HCT116 (cell line): ENCODE measurements at places on chromosomes 11 and 22. TPM values are rescaled to one million over a fixed set of nuclear protein-coding genes. Genes with fewer than 3 reads are reported as not detected.

IGLL1 gene
- total RNA-seq: not detected

OR51B5 gene
- 140 TPM for total RNA-seq

GLYATL1 gene
- total RNA-seq: not detected

ADAMTS8 gene
- total RNA-seq: 0.07 TPM

RIBC2 gene
- total RNA-seq: 8.3 TPM

OR2AG2 gene
- total RNA-seq: 0.07 TPM

RCOR2 gene
- 10.8 TPM for total RNA-seq

SMTN gene
- total RNA-seq: 148 TPM

HPX gene
- total RNA-seq: 4.6 TPM

- H3K4me3 ChIP-seq: no peak overlapping the region
- no peaks in the 10 kb centered on the region for H3K4me1 ChIP-seq
- no peaks in the 10 kb centered on the region for H3K27me3 ChIP-seq
- no peak for DNase-seq
Observed at GRCh38 chr22:25621986-25622385, 57.5 kb downstream of the GRK3 start.

DNA sequence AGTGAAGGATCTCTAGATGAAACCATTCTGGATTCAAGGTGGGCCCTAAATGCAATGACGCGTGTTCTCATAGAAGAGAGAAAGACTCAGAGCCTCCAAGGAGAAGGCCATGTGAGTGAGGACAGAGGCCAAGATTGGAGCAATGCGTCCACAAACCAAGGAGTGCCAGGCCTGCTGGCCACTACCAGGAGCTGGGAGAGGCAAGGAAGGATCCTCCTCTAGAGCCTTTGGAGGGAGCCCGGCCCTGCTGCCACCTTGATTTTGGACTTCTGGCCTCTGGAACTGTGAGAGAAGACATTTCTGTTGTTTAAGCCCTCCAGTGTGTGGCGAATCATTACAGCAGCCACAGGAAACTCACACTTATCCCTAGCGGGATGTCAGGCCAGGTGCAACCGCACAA lies 52.7 kb upstream of the SHANK2 start:
- H3K27ac ChIP-seq: no peak overlapping the region
- DNase-seq: no peak
- no peaks in the 10 kb centered on the region for H3K36me3 ChIP-seq
- H3K4me1 ChIP-seq: peaks cover 3% of the 10 kb centered on the region; the same call in 1 of the 2 replicates
- no peak overlapping the region for H3K4me3 ChIP-seq
- H3K27me3 ChIP-seq: no peaks in the 10 kb centered on the region

GRCh38 chr11:9688716-9689511 lies 25.0 kb downstream of the SWAP70 start:
- H3K4me1 ChIP-seq: peaks cover 6% of the 10 kb centered on the region; the same call in 1 of the 2 replicates
- no peak for DNase-seq
- no peaks in the 10 kb centered on the region for H3K36me3 ChIP-seq
- H3K27ac ChIP-seq: no peak overlapping the region

GRCh38 chr11:101718402-101718801 lies 134.6 kb upstream of the TRPC6 start:
- no peaks in the 10 kb centered on the region for H3K36me3 ChIP-seq
- H3K27me3 ChIP-seq: no peaks in the 10 kb centered on the region
- H3K4me3 ChIP-seq: no peak overlapping the region
- no peak for DNase-seq

DNA sequence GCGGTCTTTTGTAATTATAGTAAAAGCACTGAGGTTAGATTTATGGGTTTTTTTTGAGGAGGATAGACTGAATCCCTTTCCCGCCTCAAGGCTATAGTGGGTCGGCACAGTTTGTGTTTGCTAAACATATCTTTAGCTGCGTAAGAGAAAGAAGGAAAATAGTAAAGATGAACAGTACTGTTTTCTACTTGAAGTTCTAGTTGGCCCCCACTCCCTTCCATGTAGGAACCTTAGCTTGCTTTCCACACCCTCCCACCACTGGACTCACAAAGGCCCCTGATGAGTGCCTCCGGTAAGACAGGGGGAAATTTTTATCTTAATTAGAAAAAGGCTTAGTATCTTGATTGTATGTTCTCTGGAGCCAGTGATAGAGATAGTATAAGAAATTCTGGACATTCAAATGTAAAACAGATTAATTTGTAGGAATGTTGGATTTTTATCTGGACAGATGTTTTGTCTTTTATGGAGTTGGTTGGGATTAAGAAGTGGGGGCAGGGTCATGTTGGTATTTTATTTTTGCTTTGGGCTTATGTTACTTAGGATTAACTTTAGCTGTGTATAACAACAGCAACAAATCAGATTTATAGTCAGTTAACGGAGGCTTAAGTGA lies 49.4 kb downstream of the PTPRJ start:
- H3K27me3 ChIP-seq: no peaks in the 10 kb centered on the region
- no peaks in the 10 kb centered on the region for H3K36me3 ChIP-seq
- DNase-seq: no peak
- H3K4me3 ChIP-seq: no peak overlapping the region

- H3K4me1 ChIP-seq: peaks cover 10% of the 10 kb centered on the region
- no peak for DNase-seq
- H3K27ac ChIP-seq: no peak overlapping the region
- H3K27me3 ChIP-seq: peaks cover 11% of the 10 kb centered on the region; the same call in 1 of the 2 replicates
Observed at GRCh38 chr11:78711735-78712134, 137.1 kb upstream of the NARS2 start.

DNA sequence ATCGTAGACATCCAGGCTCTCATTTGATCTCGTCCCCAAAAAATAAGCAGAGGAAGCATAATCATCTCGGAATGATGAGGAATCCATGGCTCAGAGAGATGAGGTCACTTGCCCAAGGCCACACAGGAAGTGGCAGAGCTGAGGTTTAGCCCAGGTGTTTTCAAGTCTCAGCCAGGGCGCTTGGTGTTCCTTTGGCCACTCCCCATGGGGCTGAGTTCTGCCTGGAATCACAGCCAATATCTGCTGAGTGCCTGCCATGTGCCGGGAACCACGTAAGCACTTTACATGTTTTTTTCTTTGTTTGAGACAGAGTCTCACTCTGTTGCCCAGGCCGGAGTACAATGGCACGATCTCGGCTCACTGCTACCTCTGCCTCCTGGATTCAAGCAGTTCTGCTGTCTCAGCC lies 29.5 kb upstream of the MYH9 start:
- H3K4me3 ChIP-seq: no peak overlapping the region
- peaks cover 32% of the 10 kb centered on the region for H3K4me1 ChIP-seq
- H3K36me3 ChIP-seq: no peaks in the 10 kb centered on the region
- H3K27me3 ChIP-seq: no peaks in the 10 kb centered on the region

DNA sequence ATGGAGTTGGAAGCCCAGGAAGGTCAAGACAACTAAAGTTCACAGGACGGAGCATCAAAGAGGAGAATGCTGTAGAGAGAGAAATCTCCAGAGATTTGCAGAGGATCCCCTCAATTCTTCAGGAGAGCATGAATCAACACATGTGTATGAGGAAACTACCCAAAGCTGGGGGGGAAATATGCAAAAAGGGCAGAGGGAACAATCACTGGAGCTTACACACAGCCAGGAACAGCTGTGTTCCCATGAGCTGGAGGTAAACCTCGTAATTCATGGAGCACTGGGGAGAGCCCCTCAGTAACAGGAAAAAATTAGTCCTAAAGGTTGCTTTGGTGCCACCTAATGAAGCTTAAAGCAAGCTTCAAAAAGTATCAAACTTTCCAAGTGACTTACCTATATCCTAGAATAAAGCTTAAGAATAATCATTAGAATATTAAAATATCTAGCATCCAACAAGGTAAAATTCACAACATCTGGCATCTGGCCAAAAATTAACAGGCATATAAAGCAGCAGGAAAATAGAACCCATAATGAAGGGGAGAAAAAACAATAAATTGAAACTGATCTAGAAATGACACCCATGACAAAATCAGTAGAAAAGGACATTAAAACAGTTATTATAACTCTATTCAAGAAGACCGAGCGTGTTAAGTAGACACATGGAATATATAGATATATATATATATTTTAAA lies 134.2 kb downstream of the STK33 start:
- H3K36me3 ChIP-seq: no peaks in the 10 kb centered on the region
- no peak for DNase-seq
- H3K27ac ChIP-seq: no peak overlapping the region
- H3K27me3 ChIP-seq: no peaks in the 10 kb centered on the region
- H3K4me1 ChIP-seq: no peaks in the 10 kb centered on the region

DNA sequence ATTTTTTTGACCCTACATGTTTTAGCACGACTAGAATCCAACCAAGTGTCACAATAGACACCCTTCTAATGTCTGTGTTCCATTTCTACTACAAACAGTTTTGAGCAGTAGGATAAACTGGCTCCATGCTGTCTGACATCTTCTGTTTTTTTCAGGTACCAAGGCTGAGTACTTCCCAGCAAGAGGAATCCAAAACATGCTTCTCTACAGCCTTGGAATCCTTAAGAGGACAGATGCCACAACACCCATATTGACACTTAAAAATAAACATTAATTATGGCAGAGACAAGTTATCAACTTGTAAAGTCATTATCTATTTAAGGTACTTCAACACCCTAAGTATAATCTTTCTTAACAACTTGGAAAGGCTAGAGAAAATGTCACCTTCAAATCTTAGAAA lies 54.2 kb downstream of the LGR4 start:
- DNase-seq: no peak
- H3K4me3 ChIP-seq: no peak overlapping the region
- no peaks in the 10 kb centered on the region for H3K27me3 ChIP-seq
- H3K4me1 ChIP-seq: no peaks in the 10 kb centered on the region

GRCh38 chr22:46290121-46290842 lies 6.4 kb upstream of the GTSE1 start:
- H3K36me3 ChIP-seq: peaks cover 14% of the 10 kb centered on the region
- H3K27me3 ChIP-seq: no peaks in the 10 kb centered on the region
- no peak for DNase-seq
- no peak overlapping the region for H3K27ac ChIP-seq

DNA sequence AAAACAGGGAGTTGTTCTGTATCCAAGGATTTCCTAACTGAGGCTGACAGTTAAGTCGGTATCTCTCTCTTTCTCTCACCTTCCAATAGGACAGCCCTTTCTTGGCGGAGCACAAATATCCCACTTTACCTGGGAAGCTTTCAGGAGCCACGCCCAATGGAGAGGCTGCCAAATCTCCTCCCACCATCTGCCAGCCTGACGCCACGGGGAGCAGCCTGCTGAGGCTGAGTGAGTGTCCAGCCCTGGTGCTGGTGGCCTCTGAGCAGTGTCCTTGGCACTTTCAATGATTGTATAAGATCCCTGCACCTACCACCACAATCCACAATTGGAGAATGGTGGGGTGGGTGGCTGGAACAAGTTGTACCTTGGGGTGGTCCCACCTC lies 33.7 kb downstream of the CYB5R2 start:
- no peaks in the 10 kb centered on the region for H3K36me3 ChIP-seq
- DNase-seq: no peak
- no peak overlapping the region for H3K27ac ChIP-seq
- no peaks in the 10 kb centered on the region for H3K27me3 ChIP-seq
- no peaks in the 10 kb centered on the region for H3K4me1 ChIP-seq

DNA sequence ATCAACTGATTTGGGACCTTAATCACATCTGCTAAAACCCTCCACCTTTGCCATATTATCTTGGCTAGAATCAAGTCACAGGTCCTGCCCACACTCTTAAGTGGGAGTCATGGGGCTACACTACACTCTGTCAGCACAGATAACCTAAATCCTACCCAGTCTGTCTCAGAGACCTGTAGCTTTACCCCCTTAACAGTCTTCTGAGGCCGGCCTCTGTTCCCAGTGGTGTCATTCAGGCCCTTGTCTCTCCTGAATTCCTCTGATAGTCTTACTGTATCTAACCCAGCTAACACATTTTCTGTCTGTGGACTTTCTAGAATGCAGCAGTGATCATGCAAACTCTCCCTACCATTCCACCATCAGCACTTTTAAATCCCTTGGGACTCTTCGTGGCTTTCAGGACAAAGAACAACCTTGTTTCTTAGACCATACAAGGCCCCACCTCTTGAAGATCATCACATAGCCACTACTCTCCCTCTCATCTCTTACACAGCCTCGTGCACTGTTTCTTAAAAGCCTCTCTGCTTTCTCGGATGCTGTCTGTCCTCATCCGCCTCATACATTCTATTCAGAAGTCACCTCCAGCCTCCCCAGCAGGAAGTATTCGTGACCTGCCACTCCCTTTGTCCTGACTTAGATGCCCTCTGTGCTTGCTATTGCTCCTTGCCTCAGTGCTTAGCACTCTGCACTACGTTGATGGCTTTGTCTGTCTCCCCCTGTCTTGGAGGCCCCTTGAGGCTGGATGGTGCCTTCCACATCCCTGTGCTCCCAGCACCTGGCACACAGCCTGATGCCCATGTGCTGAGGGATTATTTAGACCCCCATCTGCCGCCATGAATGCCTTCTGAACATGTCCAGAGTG lies 57.9 kb downstream of the PANX1 start:
- H3K4me1 ChIP-seq: no peaks in the 10 kb centered on the region
- DNase-seq: no peak
- peaks cover under 1% of the 10 kb centered on the region; the same call in 1 of the 2 replicates for H3K36me3 ChIP-seq
- no peak overlapping the region for H3K27ac ChIP-seq
- no peak overlapping the region for H3K4me3 ChIP-seq
- H3K27me3 ChIP-seq: no peaks in the 10 kb centered on the region

DNA sequence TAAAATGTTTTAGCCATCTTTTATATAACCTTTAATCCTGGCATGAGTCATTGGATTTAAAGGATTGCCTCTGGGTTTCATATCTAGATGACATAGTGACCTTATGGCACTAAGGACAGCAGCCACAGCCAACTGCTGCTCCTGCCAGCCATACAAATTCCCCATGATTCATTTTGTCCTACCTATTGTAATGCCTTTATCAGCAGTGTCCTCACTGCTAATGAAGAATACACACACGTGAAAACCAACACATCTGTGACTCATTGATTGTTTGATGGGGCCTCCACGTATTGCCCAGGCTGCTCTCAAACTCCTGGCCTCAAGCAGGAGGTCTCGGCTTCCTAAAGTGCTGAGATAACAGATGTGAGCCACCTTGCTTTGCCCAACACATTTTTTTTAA lies 1.8 kb downstream of the LDHAL6A start:
- no peaks in the 10 kb centered on the region for H3K27me3 ChIP-seq
- no peak overlapping the region for H3K27ac ChIP-seq
- no peaks in the 10 kb centered on the region; the same call in 1 of the 2 replicates for H3K4me1 ChIP-seq
- no peak overlapping the region for H3K4me3 ChIP-seq
- DNase-seq: peak; percentile 32
- no peaks in the 10 kb centered on the region for H3K36me3 ChIP-seq

GRCh38 chr11:36565031-36565610 lies 2.7 kb upstream of the RAG1 start:
- no peaks in the 10 kb centered on the region for H3K4me1 ChIP-seq
- H3K27me3 ChIP-seq: peaks cover 34% of the 10 kb centered on the region
- no peak for DNase-seq
- no peak overlapping the region for H3K4me3 ChIP-seq
- no peak overlapping the region for H3K27ac ChIP-seq

DNA sequence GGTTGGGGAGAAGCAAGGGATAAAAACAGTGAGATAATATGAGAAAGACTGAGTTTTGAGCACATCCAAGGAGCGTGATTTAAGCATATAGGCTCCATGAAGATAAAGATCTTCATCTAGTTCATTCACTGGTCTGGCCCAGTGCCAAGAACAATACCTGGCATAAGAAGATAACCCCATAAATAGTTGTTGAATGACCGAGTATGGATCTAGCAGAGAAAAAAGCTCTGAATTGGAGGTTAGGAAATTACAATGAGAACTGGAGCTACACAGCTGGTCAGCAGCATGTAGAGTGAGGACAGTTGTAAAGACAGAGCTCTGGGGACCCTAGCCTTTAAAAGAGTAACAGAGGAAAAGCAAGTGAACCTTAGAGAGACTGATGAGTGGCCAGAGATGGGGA lies 33.0 kb upstream of the PAK1 start:
- H3K4me1 ChIP-seq: peaks cover 12% of the 10 kb centered on the region
- H3K27me3 ChIP-seq: no peaks in the 10 kb centered on the region
- H3K36me3 ChIP-seq: no peaks in the 10 kb centered on the region
- H3K4me3 ChIP-seq: no peak overlapping the region
- no peak overlapping the region for H3K27ac ChIP-seq
- DNase-seq: peak; percentile 3
